Globus pallidus (tissue), 1 donor: ENCODE measurements at places on chromosomes 11 and 22.

DNA sequence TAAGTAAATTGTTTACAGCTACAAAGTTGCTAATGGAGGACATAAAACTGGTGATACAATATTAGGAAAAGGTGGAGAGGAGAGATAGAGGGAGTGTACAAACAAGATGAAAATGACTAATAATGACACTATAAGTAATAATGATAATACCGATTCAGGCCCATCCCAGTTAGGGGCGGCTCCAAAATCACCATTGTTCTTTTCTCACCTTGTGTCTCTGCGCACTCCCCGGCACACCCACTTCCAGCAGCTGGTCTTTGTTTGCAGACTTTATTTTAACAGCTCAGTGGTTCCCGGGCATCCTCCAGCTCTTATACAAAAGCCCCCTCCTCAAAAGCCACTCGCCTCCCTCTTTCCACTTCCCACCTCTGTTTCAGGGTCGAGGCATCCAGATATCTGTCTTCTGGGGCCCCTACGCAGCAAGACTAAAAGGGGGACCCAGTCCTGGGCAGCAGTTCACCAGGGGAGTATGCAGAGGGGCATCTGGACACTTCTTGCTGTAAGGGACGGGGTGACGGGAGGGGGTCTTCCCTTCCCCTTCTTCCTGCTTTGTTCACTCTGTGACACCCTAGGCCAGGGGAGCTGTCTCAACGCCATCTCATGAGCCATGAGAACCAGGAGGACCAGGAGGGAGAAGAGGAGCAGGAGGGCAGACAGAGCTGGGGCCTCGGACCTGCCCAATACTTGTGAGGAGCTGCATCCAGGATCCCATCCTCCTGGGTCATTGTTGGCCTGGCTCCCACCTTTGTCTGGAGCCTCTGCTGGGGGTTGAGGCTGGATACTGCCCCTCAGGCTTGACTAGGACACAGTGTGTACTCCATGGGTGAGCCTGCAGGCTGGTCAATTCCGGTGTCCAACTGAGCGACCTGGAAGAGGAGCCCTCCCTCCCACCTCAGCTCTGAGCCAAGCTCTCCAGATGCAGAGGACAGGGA is 2.7 kb downstream of the APOL2 start:
- no peak for DNase-seq

DNA sequence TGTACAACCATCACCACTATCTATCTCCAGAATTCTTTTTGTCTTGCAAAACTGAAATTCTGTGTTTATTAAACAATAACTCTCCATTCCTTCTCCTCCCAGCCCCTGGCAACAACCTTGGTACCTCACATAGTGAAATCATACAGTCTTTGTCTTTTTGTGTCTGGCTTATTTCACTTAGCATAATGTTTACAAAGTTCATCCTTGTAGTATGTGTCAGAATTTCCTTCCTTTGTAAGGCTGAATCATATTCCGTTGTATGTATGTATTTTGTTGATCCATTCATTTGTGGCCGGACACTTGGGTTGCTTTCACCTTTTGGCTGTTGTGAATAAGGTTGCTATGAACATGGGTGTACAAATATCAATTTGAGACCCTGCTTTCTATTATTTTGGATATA is 243.7 kb upstream of the TBCEL start:
- DNase-seq: no peak

- DNase-seq: no peak
These were observed 40.1 kb downstream of the GLYAT start for GRCh38 chr11:58691675-58692074.

- DNase-seq: no peak
These were observed 1.5 kb downstream of the TMEM121B start for GRCh38 chr22:17119481-17120202.

GRCh38 chr22:50481440-50482106 is at the start of gene ADM2:
ADM2 (plus strand) TSS chr22:50481543; CDS start chr22:50481848, 305 bp downstream.
- DNase-seq: no peak

DNA sequence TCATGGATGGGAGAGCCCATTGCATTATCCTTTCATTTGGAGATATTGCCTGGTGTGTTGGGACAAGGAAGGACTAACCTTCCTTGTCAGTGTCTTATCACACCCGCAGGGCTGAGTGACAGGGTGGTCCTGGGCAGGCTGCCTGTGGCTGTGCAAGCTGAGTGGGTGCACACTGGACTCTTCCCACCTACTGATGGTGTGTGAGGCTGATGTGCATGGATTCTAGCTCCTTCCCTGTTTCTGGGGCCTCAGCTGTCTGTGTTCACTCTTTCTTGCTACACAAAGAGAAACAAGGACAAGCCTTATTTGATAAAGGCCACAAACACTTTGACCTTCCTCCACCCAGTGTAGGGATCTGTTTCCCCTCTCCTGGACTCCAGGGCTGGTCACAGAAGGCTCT is 22.0 kb downstream of the TBX1 start:
- no peak for DNase-seq

DNA sequence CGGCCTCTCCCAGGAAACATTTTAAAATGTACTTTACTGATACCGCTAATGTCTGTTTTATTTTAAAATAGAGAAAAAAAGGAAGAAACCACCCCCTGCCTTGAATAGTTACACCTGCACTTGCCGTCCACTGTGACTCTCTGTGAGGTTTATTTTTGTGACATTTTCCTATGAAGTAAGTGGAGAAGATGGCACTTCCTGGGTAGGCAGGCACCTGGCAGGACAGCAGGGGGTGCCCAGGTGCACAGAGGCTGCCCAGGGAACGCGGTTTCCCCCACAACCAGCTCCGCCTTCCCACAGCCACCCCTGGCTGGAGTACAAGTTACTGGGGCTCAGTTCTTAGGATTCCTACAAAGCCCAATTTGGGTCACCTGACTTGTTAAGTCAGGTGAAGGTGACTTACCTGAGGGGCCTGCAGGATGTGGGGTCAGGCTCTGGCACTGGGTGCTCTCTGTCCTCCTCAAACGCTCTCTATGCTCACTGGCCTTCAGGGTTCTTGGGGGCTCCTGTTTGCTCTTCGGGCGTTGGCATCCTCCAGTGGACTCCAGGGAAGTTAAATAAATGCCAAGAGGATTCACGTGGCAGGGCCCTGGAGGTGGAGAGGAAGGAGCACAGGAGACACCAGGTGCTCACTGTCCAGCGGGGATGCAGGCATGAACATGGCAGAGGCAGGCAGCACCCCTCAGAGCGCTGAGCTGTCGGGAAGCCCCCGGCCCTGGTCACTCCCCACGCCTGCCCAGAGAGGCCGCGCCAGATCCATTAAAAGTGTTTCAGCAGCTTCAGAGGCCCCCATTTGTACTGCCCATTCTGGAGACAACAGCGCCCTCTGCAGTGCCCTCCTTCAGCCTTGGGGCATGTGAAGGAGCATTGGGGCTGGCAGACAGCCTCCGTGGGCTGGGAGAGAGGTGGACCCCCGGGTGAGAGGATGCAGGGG is 1021.2 kb downstream of the TBC1D22A start:
- no peak for DNase-seq
